Stomach (tissue), 19 donors: ENCODE measurements at places on chromosomes 5 and 9. TPM values are rescaled to one million over a fixed set of nuclear protein-coding genes. Genes with fewer than 3 reads are reported as not detected.

DNA sequence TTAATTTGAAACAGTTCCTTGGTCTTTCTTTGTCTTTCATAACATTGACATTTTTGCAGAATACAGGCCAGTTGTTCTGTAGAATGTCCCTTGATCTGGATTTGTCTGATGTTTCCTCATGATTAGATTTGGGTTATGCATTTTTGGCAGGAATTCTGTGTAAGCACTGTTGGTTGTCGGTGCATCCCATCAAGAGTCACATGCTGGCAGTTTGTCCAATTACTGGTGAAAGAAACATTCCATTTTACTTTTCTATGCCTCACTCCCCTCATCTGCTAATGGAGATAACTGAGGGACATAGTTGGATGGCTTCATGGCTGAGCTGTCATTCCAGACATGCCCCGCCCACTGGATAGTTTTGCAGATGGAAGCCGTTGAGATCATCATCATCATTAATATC lies 7.6 kb upstream of the ZNF618 start:
- no peak for DNase-seq

GRCh38 chr9:97109194-97109811 lies 70.4 kb upstream of the CTSV start:
- peak; percentile 70 for DNase-seq

- DNase-seq: no peak
Measured at GRCh38 chr9:127929625-127929979, 975 bp downstream of the PIP5KL1 start.

- peak; percentile 41 for DNase-seq
Measured at GRCh38 chr5:35938568-35939227, at the start of gene CAPSL. Gene CAPSL (minus strand): TSS chr5:35938622. CDS start chr5:35921120, 17,502 bp downstream.

- no peak for DNase-seq
Measured at GRCh38 chr5:97666783-97667182, 483.7 kb upstream of the RIOK2 start.

Gene IDNK
- total RNA-seq: 6.2 TPM

DNA sequence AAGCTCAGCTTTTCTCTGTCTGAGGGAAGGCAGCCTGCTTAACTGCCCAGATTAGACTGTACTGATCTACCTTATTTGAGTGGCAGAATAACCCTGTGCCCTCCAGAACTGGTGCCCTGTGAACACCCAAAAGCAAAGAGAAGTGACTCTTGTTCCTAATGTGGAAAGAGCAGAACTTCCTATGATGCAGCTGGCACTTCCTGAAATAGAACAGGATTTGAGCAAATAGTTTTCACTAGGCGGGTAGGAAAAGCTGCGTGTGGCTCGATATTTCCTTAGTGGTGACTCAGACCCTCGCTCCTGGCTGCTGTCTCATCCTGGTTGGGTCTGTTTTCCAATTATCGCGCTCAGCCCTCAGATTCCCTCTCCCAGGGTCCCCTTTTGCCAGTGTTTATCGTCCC lies 89.9 kb downstream of the SH3TC2 start:
- DNase-seq: peak; percentile 68

- DNase-seq: no peak
Measured at GRCh38 chr9:130448035-130448624, 3.4 kb downstream of the ASS1 start.

GRCh38 chr5:179874536-179875292 lies 16.1 kb upstream of the MRNIP start:
- DNase-seq: no peak

DNA sequence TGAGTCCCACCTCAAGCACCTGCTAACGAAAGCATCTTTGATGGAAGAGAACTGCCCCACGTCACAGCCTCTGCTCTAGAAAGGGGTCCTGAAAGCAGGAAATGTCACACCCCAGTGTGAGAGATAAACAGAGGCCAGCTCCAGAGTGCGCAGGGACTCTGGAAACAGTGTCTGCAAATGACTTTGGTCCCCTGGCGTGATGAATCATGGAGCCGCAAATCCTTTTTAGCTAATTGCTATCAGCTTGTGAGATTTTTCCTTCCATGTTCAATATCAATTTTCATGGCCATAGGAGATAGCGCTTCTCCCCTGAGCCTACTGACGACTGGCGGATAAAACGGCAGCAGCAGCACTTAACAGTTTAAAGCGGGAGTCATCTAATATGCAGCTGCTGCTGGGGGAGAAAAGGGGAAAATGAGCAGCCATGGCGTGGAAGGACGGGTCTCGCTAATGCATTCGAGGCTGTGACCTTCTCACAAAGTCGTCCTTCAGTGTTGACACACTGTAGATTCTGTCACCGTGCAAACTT lies 209.6 kb upstream of the IRX1 start:
- DNase-seq: no peak

Gene MAT2B
- 32.6 TPM for total RNA-seq
